ENCODE measurements at places on chromosomes 5 and 9. TPM values are rescaled to one million over a fixed set of nuclear protein-coding genes. Genes with fewer than 3 reads are reported as not detected.

DNA sequence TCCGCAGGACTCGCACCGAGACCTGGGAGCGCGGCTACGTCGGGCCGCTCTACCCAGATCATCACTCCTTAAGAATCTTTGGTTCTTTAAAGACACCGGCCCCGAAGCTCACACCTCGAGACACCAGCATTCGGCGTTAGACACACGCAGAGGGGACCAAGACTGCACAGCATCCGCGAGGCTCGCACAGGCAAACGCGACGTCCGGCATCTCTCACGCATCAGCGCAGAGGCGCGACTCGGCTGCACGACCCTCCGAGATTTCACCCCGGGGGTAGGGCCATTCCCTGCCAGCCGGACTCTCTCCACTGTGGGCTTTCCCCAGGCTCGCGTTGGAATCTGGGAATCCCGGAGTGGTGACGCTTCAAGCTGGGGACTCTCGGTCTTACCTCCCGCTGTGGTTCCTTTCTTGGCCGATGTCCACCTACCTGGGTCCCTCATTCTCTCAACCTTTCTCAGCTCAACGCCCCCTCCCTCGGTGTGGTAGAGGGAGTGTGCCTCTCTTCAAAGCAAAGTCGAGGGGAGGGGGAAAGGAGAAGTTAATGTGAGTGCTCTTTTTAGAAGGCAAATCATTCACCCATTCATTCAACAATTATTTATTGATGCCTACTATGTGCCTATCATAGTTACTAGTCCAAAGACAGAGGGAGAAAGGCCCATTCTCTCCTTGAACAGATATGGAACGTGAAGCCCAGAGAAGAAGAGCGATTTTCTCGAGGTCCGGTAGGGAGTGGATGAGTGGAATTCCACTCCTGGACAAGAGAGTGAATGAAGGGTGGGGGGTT lies 1.3 kb upstream of the HAND1 start:
- DNase-seq = no peak

Gene PPP1R2B
- not detected for total RNA-seq

GRCh38 chr5:107598958-107599357 lies 71.8 kb downstream of the EFNA5 start:
- no peak for DNase-seq

Gene PKN3
- 13.8 TPM for total RNA-seq

Gene ADGRD2
- total RNA-seq = not detected

GRCh38 chr9:121690766-121691165 lies 39.3 kb downstream of the DAB2IP start:
- DNase-seq = no peak

Gene RAB14
- 16.5 TPM for total RNA-seq

Gene ACTBL2
- not detected for total RNA-seq

GRCh38 chr9:31377358-31377757 lies 1007.1 kb upstream of the ACO1 start:
- DNase-seq = no peak

DNA sequence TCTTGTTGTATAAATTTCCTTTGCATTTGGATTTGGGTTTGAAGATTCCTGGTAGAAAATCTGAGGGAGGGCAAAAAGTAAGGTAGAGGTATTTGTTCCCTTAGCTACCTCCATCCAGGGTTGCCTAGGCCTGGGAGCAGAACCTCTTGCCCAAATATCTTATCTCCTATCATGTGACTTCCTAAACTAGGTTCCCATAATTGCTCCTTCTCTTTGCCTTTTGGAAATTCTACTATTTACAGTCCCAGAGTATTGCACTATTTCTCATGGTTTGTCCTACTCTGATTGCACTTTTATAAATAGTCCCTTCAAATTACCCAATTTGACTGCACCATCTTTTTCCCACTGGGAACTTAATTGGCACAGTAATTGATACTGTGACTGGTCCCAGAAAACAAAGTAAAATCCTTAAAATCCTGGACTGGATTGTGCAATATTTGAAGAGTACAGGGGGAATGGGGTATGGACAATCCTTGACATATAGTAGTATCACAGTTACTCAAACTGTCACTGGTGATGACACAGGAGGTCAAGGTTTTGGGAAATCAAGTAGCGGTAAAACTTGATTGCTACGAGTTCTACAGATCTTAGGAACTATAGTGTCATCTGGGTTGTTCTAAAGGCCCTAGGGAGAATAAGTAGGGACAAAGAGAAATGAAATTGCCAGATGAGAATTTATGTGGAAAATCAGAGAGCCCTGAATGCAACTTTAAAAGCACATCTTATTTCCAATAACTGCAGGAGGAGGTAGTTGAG lies 31.5 kb upstream of the TMED7 start:
- no peak for DNase-seq

- no peak for DNase-seq
Measured at GRCh38 chr5:21806271-21806670, 1046.9 kb downstream of the CDH12 start.

Gene PCDHA9
- 1.6 TPM for total RNA-seq

GRCh38 chr5:36635721-36636390 lies 29.4 kb downstream of the SLC1A3 start:
- DNase-seq = no peak

Gene CCNI2
- not detected for total RNA-seq

- DNase-seq = no peak
Measured at GRCh38 chr9:79955300-79955699, 383.5 kb downstream of the TLE4 start.

Gene FOXB2
- total RNA-seq = not detected

Gene ISL1
- total RNA-seq = 10.4 TPM

Gene POMT1
- total RNA-seq = 55.0 TPM

Gene SHISAL2B
- not detected for total RNA-seq

Gene FBP2
- total RNA-seq = not detected

Gene EIF4EBP3
- 5.3 TPM for total RNA-seq

DNA sequence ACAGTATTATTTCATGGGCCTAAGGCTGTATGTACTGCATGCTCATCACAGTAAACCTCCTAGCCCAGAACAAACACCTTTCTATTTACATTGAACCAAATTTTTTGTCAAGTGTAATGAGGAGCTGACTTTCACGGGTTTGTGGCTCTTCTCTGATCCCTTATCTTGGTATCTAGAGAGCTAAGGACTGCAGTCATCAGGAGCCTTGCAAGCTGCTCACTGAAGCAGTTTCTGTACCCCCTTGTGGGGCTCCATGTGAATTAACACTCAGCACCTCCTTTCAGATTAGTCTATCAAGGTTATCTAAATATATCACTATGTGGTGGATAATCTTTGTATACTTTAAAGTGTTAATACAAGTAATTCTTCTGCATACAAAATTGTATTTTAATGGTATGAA lies 108.2 kb downstream of the AUH start:
- no peak for DNase-seq

Gene CBY3
- 0.18 TPM for total RNA-seq

- no peak for DNase-seq
Measured at GRCh38 chr5:124231230-124231629, 515.2 kb downstream of the ZNF608 start.

DNA sequence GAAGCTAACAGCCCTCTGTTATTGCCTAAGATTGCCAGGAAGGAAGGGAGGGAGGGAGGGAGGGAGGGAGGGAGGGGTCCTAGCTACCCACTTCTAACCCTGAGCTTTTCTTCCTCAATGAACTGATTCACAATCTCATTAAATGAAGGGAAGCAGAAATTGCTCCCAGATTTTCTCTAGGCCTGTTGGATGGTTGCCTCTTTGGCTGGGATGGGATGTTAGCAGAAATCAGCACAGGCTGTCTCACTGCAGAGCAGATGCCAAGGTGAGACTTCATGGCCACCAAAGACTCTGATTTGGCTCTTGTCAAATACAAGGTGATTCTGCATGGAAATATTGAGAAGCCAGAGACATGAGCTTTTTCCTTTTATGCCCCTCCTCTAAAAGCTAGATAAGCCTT lies 578.6 kb downstream of the ACTL7B start:
- DNase-seq = no peak
